SK-N-SH (cell line): ENCODE measurements at places on chromosomes 13 and 19. TPM values are rescaled to one million over a fixed set of nuclear protein-coding genes. Genes with fewer than 3 reads are reported as not detected.

The MBOAT7 gene
- 65.4 and 80.8 TPM in 2 replicates for polyA plus RNA-seq

GRCh38 chr19:3154957-3155736, 19.3 kb downstream of the GNA15 start:
- H3K36me3 ChIP-seq: no peaks in the 10 kb centered on the region
- H3K27me3 ChIP-seq: no peaks in the 10 kb centered on the region
- H3K4me1 ChIP-seq: peaks cover 3% of the 10 kb centered on the region; the same call in 1 of the 2 replicates
- peak; percentile 66 for DNase-seq

GRCh38 chr13:50592412-50593155, 250.9 kb downstream of the DLEU7 start:
- peak overlapping the region; percentile 96 for H3K27ac ChIP-seq
- H3K4me3 ChIP-seq: no peak overlapping the region
- H3K27me3 ChIP-seq: no peaks in the 10 kb centered on the region
- DNase-seq: no peak
- no peaks in the 10 kb centered on the region for H3K36me3 ChIP-seq

- H3K27me3 ChIP-seq: no peaks in the 10 kb centered on the region
- no peaks in the 10 kb centered on the region; the same call in 1 of the 2 replicates for H3K4me1 ChIP-seq
- no peak for DNase-seq
- H3K27ac ChIP-seq: no peak overlapping the region
Measured at GRCh38 chr13:73107970-73108369, 49.2 kb downstream of the KLF5 start.

The SGCG gene
- not detected in 2 replicates for polyA plus RNA-seq

DNA sequence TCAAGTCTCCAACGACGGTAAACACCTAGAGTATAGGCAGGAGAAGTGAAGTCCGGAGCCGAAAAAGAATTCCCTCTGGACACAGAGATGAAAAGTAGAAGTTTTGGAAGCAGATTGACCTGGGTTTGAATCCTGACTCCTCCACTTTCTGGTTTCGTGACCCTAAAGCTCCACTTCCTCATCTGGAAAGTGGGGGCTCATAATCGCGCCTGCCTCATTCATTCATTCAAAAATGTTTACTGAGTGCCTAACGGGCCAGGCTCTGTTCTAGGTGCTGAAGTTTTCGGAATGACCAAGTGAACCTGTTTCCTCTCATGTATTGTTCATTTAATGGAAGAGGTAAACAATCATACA, 7.1 kb upstream of the EML2 start:
- no peak for DNase-seq
- H3K36me3 ChIP-seq: no peaks in the 10 kb centered on the region
- H3K4me3 ChIP-seq: peak overlapping the region; percentile 61
- peak overlapping the region; percentile 59; the same call in 1 of the 2 replicates for H3K27ac ChIP-seq

The GTPBP3 gene
- polyA plus RNA-seq: 21.6 and 22.4 TPM in 2 replicates

DNA sequence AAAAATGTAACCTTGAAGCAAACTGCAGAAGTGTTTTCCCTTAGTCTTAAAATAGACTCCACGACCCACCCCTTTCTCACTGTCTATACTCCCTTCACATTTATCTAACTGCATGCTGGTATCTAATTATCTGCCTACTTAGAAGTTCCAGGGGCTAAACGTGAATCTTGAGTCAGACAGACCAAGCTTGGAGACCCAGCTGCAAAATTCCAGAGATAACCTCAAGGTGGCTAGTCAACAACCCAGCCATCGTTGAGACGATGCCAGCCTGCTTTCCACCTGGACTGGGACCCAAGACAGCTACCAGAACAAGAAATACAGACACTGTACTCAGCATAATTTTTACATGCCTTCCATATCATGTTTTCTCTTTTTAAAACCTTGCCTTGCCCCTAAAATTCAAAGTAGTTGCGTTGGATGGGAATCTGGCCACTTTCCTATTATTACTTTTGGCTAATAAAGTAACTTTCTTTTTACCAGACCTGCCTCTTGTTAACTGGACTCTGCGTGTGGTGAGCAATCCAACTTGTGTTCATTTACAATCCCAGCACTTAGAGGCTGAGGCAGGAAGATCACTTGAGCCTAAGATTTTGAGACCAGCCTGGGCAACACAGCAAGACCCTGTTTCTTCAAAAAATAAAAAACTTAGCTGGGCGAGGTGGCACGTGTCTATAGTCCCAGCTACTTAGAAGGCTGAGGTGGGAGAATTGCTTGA, 82.3 kb downstream of the CDADC1 start:
- DNase-seq: no peak
- no peaks in the 10 kb centered on the region for H3K27me3 ChIP-seq
- no peaks in the 10 kb centered on the region for H3K36me3 ChIP-seq
- H3K4me1 ChIP-seq: no peaks in the 10 kb centered on the region

DNA sequence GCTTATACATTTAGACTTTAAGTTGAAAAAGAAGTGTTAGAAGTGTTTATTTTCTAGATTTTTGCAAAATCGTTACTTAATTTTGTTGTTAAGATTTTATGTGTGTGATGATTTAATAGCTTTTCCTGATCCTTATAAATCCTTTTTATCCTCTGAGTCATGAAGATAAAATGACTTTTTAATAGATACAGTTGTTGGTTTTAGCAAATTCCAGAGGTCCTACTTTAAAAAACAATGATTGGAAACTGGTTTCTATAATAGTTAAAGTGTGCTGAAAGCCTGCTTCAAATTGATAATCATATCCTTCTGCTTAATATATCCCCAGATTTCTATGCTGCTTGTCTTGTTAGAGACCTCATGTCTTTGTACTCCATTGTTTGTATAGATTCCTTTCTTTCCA, 39.0 kb downstream of the RNASEH2B start:
- no peak overlapping the region for H3K4me3 ChIP-seq
- H3K4me1 ChIP-seq: peaks cover 2% of the 10 kb centered on the region

DNA sequence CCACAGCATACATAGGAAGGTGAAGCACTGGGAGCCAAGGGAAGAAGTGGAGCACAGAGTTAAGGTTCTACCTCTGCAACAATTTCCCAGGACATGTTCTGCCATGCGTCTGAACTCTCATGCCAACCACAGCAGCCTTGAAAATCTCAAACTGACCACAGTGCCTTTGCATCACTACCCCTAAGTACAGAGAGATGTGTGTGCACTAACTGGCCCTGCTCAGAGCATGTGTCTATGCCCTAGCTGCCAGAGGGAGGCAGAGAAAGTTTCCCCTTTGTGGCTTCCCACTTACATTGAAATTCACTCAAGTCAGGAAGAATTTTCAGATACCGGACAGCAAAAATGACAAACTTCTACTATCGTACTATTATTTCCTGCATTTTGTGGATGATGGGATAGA, 26.8 kb upstream of the WDFY2 start:
- peak overlapping the region; percentile 18; the same call in 1 of the 2 replicates for H3K4me3 ChIP-seq
- H3K36me3 ChIP-seq: no peaks in the 10 kb centered on the region
- DNase-seq: no peak
- H3K4me1 ChIP-seq: no peaks in the 10 kb centered on the region
- no peak overlapping the region for H3K27ac ChIP-seq

The PGLYRP1 gene
- not detected in 2 replicates for polyA plus RNA-seq

GRCh38 chr19:52786078-52786463, 520 bp downstream of the ZNF600 start:
- H3K36me3 ChIP-seq: no peaks in the 10 kb centered on the region
- H3K27ac ChIP-seq: no peak overlapping the region
- peak overlapping the region; percentile 68 for H3K4me3 ChIP-seq
- DNase-seq: peak; percentile 41

DNA sequence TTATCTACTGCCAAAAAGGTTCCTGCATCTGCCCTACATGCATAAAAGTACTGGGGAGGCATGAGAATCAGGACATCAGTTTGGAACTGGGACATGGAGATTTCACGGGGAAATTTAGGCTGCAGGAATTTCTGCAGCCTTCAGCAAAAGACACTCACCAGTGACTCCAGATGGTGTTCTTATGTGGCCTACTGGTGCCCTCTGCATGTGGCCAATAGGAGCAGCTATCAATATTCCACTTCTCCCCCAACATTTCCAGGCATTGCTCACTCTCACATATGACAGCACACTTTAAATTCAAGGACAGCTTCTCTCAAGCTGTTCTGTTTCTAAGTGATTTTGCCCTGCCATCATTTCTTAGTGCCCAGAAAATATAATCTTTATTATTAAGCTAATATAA, 570.5 kb upstream of the ARGLU1 start:
- H3K27me3 ChIP-seq: no peaks in the 10 kb centered on the region
- no peak overlapping the region for H3K27ac ChIP-seq
- no peak overlapping the region for H3K4me3 ChIP-seq
- H3K4me1 ChIP-seq: no peaks in the 10 kb centered on the region
- no peaks in the 10 kb centered on the region for H3K36me3 ChIP-seq

DNA sequence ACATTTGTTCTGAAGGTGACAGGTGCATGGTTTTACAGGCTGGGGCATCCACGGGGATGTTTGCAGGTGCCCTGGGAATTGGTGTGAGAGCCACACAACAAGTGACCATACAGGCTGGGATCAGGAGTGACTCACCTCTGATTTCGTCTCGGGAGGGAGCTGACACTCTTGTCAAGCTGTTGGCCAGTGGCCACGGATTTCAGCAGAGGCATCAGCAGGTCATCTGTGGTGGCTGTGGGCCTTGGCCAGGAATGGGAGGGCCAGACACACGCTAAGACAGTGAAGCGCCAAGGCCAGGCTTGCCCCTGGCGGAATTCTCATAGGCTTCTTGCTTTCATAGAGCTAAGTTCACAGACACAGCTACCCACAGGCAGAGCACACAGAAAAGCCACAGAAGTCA, 108.6 kb downstream of the HSPH1 start:
- H3K4me3 ChIP-seq: no peak overlapping the region
- H3K4me1 ChIP-seq: no peaks in the 10 kb centered on the region
- DNase-seq: no peak
- H3K27me3 ChIP-seq: no peaks in the 10 kb centered on the region
- no peak overlapping the region for H3K27ac ChIP-seq
- no peaks in the 10 kb centered on the region for H3K36me3 ChIP-seq

The CPB2 gene
- not detected in 2 replicates for polyA plus RNA-seq

GRCh38 chr19:5934069-5934401, 20.0 kb downstream of the CAPS start:
- H3K27me3 ChIP-seq: no peaks in the 10 kb centered on the region
- peaks cover 40% of the 10 kb centered on the region; the same call in 1 of the 2 replicates for H3K36me3 ChIP-seq
- peak overlapping the region; percentile 94 for H3K27ac ChIP-seq
- H3K4me1 ChIP-seq: peaks cover 71% of the 10 kb centered on the region
- no peak overlapping the region for H3K4me3 ChIP-seq

- peak overlapping the region; percentile 98 for H3K4me3 ChIP-seq
- DNase-seq: no peak
- peak overlapping the region; percentile 99 for H3K27ac ChIP-seq
- H3K4me1 ChIP-seq: peaks cover 18% of the 10 kb centered on the region; the same call in 1 of the 2 replicates
Measured at GRCh38 chr19:13794398-13794756, 866 bp upstream of the ZSWIM4 start.

The CEACAM8 gene
- polyA plus RNA-seq: not detected in 2 replicates

DNA sequence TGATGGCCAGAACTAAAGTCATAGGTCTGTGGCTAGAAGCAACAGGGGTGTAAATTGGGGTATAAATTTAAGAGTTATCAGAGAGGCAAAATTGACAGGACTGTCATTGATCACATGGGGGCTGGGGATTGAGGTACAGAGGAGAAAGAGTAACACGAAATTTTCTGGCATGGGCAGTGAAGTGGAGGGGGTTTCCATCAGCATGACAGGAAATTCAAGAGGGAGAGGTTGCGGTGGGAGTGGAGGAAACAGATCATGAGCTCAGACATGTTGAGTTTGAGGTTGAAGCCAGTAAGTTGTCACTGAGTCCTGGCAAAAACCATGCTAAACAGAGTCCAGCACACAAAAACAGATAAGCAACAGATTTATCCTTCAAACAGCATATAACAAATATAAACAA, 192.1 kb upstream of the TSC22D1 start:
- DNase-seq: no peak
- no peaks in the 10 kb centered on the region for H3K27me3 ChIP-seq
- no peak overlapping the region for H3K27ac ChIP-seq
- peaks cover 13% of the 10 kb centered on the region; the same call in 1 of the 2 replicates for H3K4me1 ChIP-seq
- H3K4me3 ChIP-seq: no peak overlapping the region

- no peak overlapping the region for H3K4me3 ChIP-seq
- no peaks in the 10 kb centered on the region for H3K27me3 ChIP-seq
- H3K27ac ChIP-seq: no peak overlapping the region
- peak; percentile 48 for DNase-seq
Measured at GRCh38 chr19:18093439-18094161, 4.0 kb upstream of the MAST3 start.

DNA sequence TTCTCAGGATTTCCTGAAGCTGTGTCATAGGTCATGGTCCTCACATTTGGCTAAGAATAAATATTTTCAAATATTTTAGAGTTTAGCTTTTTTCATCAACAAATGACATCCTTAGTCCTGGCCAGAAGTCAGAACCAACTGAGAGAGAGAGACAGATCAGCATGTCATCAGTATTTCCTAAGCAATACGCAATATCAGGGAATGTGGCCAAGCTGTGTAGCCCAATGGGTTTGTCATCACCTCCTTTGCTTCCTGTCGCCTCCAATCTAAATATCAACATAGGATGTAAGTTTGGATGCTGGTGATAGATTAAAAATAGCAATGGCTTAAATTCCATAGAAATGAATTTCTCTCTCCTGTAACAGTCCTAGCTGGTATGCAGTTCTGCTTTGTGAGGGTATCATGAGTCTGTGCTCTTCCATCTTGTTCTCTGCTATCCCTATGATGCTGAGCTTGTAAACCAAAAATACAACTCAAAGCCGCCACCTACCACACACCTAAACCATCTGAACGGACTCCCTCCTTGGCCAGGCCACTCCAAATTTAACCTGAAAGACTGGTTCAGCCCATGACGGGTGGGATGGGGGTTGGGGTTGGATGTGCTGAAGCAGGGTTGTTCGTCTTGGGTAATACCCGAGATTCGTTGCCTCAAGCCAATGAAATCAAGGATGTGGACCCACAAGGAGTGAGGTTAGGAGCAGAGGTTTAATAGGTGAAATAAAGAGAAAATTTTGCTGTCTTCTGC, 10.0 kb upstream of the IGSF23 start:
- H3K36me3 ChIP-seq: no peaks in the 10 kb centered on the region
- no peak for DNase-seq
- no peaks in the 10 kb centered on the region for H3K4me1 ChIP-seq
- H3K27me3 ChIP-seq: no peaks in the 10 kb centered on the region
- 0 out of 2 replicates have a peak overlapping the region, but pooled peaks have one; percentile 13 for H3K4me3 ChIP-seq

- H3K4me3 ChIP-seq: no peak overlapping the region
- H3K27me3 ChIP-seq: no peaks in the 10 kb centered on the region
- no peaks in the 10 kb centered on the region for H3K36me3 ChIP-seq
- H3K4me1 ChIP-seq: peaks cover 21% of the 10 kb centered on the region
Measured at GRCh38 chr13:76882431-76882830, 3.8 kb downstream of the KCTD12 start.

GRCh38 chr19:55156202-55157063, 1.1 kb downstream of the TNNI3 start:
- DNase-seq: peak; percentile 92
- peaks cover 7% of the 10 kb centered on the region for H3K27me3 ChIP-seq
- H3K4me3 ChIP-seq: peak overlapping the region; percentile 54; the same call in 1 of the 2 replicates

DNA sequence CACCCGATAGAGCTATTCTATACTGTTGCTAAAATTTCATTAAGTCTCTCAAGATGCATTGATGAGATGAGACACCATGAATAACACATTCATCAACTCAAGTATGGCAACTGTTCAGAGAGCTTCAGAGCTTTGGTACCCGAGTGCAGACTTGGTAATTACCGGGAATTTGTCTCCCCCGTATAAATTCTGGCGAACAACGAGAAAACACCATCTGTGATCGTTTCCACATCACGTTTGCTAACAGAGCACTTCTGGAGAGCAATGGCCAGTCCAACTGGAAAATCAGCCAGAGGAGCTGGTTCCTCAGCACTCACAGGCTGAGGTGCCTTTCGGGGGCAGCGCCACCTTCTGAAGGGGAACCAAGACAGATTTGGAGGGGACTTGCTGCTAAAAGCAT, 40.2 kb downstream of the SUGP2 start:
- no peak overlapping the region for H3K27ac ChIP-seq
- H3K27me3 ChIP-seq: no peaks in the 10 kb centered on the region
- H3K4me1 ChIP-seq: no peaks in the 10 kb centered on the region

GRCh38 chr13:29994911-29995595, 144.6 kb upstream of the UBL3 start:
- peaks cover 6% of the 10 kb centered on the region; the same call in 1 of the 2 replicates for H3K4me1 ChIP-seq
- no peaks in the 10 kb centered on the region for H3K36me3 ChIP-seq
- H3K27ac ChIP-seq: no peak overlapping the region
- H3K27me3 ChIP-seq: no peaks in the 10 kb centered on the region
- no peak overlapping the region for H3K4me3 ChIP-seq
- no peak for DNase-seq
